ENCODE measurements at places on chromosomes 3 and 15. TPM values are rescaled to one million over a fixed set of nuclear protein-coding genes. Genes with fewer than 3 reads are reported as not detected.

Gene MGLL
- 33.1 TPM for total RNA-seq

Gene CPLX3
- not detected for total RNA-seq

Gene MORC1
- not detected for total RNA-seq

Gene CYP8B1
- total RNA-seq = not detected

Gene PEX11A
- total RNA-seq = 2.5 TPM

Gene ZNF280D
- 28.3 TPM for total RNA-seq

All from subcutaneous preadipocyte (primary cell).